Progenitor cell of endocrine pancreas (in vitro differentiated cells): ENCODE measurements at places on chromosomes 4 and X. TPM values are rescaled to one million over a fixed set of nuclear protein-coding genes. Genes with fewer than 3 reads are reported as not detected.

DNA sequence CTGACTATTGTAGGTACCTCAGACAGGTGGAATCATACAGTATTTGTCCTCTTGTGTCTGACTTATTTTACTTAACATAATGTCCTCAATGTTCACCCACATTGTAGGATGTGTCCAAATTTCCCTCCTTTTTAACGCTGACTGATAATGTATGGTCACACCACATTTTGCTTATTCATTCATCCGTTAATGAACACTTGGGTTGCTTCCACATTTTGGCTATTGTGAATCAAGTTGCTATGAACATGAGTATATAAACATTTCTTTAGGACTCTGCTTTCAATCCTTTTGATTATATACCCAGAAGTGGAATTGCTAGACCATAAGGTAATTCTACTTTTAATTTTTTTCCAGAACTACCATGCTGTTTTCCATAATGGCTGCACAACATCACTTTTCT is 87.0 kb upstream of the NDP start:
- no peak overlapping the region for H3K27ac ChIP-seq
- no peaks in the 10 kb centered on the region for H3K36me3 ChIP-seq
- no peak for DNase-seq

DNA sequence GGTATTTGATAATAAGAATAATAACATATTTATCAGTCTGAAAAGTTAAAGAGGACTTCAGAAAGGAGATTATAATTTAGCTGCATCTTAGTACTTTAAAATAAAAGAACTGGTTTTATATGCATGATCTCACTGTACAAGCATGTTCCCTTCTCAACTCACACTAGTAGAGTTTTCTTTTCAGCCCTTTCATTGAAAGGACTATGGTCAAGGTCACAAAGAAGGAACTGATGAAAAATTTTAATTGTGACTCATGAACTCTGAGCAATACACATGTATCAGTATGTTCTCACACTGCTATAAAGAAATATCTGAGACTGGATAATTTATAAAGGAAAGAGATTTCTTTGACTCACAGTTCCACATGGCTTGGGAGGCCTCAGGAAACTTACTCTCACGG is 73.7 kb upstream of the NDST4 start:
- no peak overlapping the region for H3K27ac ChIP-seq
- no peak for DNase-seq
- H3K4me3 ChIP-seq: no peak overlapping the region
- H3K4me1 ChIP-seq: peaks cover 5% of the 10 kb centered on the region
- H3K36me3 ChIP-seq: no peaks in the 10 kb centered on the region

DNA sequence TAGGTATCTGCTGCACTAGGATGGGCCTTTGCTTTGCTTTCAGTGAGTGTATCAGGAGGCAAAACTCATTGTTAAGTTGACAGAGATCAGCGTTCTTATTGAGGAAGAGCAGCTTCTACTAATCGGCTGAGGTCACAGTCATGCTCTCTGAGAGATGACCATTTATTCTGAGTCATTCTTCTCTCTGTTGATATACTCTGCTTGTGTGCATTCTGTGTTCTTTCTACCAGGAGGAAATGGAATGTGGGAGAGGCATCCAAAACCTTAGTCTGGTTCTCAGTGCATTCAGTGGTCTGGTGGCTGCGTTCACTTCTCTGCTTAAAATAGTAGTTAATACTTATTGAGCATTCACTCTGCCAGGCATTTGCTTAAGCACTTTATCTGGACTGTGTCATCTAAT is 66.2 kb downstream of the RRAGB start:
- no peak for DNase-seq
- H3K36me3 ChIP-seq: peaks cover 9% of the 10 kb centered on the region
- no peaks in the 10 kb centered on the region for H3K4me1 ChIP-seq
- no peak overlapping the region for H3K4me3 ChIP-seq
- H3K27me3 ChIP-seq: no peaks in the 10 kb centered on the region

DNA sequence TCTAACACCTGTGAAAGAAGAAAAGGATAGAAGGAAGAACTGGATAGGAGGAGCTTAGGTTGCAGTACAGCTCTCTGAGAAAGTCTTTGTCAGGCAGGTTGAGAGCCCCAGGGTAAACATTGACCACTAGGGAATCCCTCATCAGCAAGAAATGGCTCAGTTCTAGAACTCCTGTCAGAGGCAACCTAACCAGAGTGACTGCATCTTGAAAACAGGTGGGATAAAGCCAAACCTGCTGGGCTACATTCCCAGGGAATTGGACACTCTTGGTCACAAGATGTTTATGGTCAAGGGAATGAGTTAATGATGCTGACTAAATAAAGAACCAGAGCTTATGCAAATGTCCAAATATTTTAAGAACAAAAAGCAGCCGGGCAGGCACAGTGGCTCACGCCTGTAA is 108.3 kb upstream of the MED14 start:
- no peaks in the 10 kb centered on the region for H3K27me3 ChIP-seq
- H3K36me3 ChIP-seq: no peaks in the 10 kb centered on the region
- no peak overlapping the region for H3K4me3 ChIP-seq
- peaks cover 5% of the 10 kb centered on the region for H3K4me1 ChIP-seq

DNA sequence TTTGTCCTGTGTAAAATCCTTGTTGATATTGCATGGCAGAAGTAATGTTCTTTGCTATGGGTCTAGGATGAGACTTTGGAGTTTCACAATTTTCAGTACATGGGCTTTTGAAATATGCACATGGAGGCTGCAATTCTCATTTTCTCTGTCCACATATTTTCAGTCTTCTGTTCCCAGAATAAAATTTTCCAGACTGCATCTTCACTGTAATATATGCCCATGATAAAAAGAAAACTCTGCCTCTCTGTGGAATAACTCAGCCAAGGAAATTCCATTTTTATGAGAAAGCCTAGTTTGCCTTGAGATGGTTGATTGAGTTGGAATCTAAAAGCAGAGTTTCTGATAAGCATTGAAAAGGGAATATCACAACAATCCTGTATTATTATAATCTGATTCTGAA is 601.4 kb upstream of the AADAT start:
- no peak overlapping the region for H3K27ac ChIP-seq
- H3K36me3 ChIP-seq: no peaks in the 10 kb centered on the region
- peaks cover 8% of the 10 kb centered on the region for H3K4me1 ChIP-seq

- H3K4me1 ChIP-seq: peaks cover 8% of the 10 kb centered on the region
- H3K4me3 ChIP-seq: peak overlapping the region; percentile 87
- H3K36me3 ChIP-seq: peaks cover 1% of the 10 kb centered on the region
- H3K27ac ChIP-seq: no peak overlapping the region
- H3K27me3 ChIP-seq: no peaks in the 10 kb centered on the region
Observed at GRCh38 chrX:48520455-48520854, 1.2 kb upstream of the EBP start.

- peak; percentile 17 for DNase-seq
- H3K27me3 ChIP-seq: no peaks in the 10 kb centered on the region
- H3K27ac ChIP-seq: peak overlapping the region; percentile 47
- peaks cover 18% of the 10 kb centered on the region for H3K4me1 ChIP-seq
Observed at GRCh38 chrX:31435592-31435991, 363.8 kb upstream of the FTHL17 start.

- no peaks in the 10 kb centered on the region for H3K4me1 ChIP-seq
- no peak overlapping the region for H3K4me3 ChIP-seq
- no peaks in the 10 kb centered on the region for H3K36me3 ChIP-seq
- no peaks in the 10 kb centered on the region for H3K27me3 ChIP-seq
Observed at GRCh38 chr4:64272432-64272831, 136.8 kb downstream of the TECRL start.

DNA sequence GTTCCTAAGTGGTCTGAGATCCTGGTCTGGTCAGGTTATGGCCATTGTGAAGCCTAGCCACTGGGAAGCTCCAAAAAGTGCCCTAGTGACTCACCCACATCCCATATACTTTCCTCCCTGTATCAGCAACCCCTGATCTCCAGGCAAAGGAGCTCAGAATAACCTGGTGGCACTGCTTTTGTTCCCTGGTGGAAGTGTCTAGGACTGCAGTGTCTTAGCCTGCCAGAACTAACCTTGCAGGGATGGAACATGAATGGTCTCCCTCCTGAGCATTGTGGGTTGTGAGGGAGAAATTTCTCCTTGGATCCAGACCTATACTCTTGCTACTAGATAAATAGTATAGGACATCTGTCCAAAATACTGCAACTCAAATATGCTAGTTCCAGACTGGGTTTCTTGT is 27.9 kb upstream of the WDR1 start:
- H3K27me3 ChIP-seq: peaks cover 24% of the 10 kb centered on the region
- H3K4me1 ChIP-seq: no peaks in the 10 kb centered on the region
- H3K36me3 ChIP-seq: no peaks in the 10 kb centered on the region
- no peak overlapping the region for H3K4me3 ChIP-seq

DNA sequence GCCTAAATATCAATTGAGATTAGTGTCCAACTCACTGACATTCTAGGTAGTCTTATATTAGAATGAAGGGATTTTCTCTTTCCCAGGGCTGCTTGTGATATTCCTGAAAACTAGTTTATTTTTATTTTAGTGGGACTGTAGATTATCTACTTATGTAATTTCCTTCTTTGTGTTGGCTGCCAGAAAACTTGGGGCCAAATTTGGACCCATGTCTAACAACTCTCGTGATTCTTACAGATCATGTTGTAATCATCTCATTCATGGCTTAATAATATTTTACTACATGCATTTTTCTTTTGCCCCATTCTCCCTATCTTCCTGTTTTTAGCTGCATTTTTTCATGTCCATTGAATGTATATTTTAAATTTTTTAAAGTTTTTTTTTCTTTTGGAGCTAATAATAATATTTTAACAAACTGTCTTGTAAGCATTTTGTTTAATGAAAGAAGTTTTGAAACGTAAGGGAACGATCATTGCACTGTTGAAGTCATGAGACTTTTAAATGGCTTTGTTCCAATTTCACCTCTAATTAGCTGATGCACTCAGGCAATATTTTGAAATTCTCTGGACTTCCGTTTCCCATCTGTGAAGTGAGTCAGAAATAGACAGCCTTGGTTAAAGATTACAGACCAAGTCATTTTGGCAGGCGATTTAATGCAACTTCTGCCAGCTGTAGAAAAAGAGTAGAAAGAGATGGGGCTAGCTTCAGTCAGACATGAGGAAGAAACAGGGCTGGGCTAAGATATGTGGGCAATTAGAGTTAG is 14.3 kb upstream of the TDO2 start:
- no peaks in the 10 kb centered on the region for H3K36me3 ChIP-seq
- no peaks in the 10 kb centered on the region for H3K27me3 ChIP-seq
- no peak overlapping the region for H3K4me3 ChIP-seq
- H3K4me1 ChIP-seq: peaks cover 18% of the 10 kb centered on the region
- no peak for DNase-seq

GRCh38 chr4:15674046-15674445 is 7.6 kb upstream of the FAM200B start:
- H3K4me3 ChIP-seq: no peak overlapping the region
- no peak for DNase-seq
- peaks cover 2% of the 10 kb centered on the region for H3K36me3 ChIP-seq
- H3K4me1 ChIP-seq: peaks cover 5% of the 10 kb centered on the region

DNA sequence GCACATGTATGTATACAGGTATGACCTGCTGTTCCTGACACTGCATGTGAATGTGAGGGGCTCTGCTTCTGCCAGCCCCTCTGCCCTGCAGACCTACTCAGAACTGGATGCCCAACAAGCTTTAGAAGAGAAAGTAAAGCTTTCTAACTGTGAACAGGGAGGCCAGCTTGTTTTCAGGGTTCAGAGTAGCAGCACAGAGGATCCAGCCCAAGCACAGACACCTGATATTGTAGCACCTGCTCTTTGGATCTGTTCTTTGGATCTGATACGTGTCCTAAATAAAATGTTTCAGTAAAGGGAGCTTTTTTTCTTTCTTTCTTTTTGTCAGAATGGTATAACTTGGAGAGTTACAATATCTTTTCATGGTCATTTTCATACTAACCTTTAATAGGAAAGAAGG is 19.2 kb downstream of the DCUN1D4 start:
- peaks cover 25% of the 10 kb centered on the region for H3K4me1 ChIP-seq
- H3K4me3 ChIP-seq: no peak overlapping the region
- no peak for DNase-seq

DNA sequence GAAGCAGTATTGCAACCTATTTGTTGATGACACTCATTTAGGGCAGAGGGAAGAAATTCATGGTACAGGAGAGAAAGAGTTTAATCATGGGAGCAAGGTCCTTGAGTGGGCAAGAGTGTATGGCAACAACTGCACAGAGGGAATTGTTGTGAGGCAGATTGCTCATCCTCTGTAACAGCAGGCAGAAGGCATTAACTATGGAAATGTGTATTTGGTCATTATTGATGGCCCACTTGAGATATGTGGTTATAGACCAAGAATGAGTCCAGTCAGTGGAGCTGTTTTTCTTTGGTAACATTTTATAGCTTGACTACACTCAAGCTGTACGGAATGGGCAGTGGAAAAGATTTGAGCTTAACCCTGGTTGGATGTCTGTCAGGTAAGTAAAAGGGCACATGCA is 15.9 kb downstream of the PLRG1 start:
- H3K27ac ChIP-seq: no peak overlapping the region
- no peak for DNase-seq
- H3K36me3 ChIP-seq: peaks cover 2% of the 10 kb centered on the region
- no peaks in the 10 kb centered on the region for H3K4me1 ChIP-seq
- H3K4me3 ChIP-seq: no peak overlapping the region
- H3K27me3 ChIP-seq: no peaks in the 10 kb centered on the region

- no peak overlapping the region for H3K4me3 ChIP-seq
- peaks cover 1% of the 10 kb centered on the region for H3K36me3 ChIP-seq
- H3K27me3 ChIP-seq: no peaks in the 10 kb centered on the region
- DNase-seq: no peak
- H3K27ac ChIP-seq: peak overlapping the region; percentile 43
Observed at GRCh38 chrX:105098812-105099211, 121.7 kb downstream of the TEX13A start.

DNA sequence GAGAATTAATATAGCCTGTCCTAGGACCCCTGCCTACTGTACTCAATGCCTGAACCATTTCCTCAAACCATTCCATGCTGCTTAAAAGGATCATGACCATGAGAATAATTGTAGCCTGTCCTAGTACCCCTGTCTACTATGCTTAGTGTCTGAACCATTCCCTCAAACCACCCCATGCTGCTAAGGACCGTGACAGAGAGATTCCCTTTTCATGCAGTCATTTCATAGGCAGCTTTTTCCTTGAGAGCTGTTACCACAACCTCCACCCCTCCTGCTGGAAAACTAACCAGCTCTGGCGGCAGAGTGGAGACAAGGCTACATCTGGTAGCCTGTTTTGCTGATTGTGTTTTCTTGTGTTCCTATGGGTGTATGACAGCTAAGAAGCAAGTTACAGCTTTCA is 174.9 kb upstream of the SMARCAD1 start:
- no peak overlapping the region for H3K27ac ChIP-seq
- H3K27me3 ChIP-seq: no peaks in the 10 kb centered on the region
- no peaks in the 10 kb centered on the region for H3K4me1 ChIP-seq

The TMSB15B gene
- total RNA-seq: 20.9 and 22.2 TPM in 2 replicates

The FAM3A gene
- 29.5 and 34.3 TPM in 2 replicates for total RNA-seq

The NPY1R gene
- total RNA-seq: 12.9 and 13.7 TPM in 2 replicates

The MUC7 gene
- total RNA-seq: not detected in 2 replicates

The RNF212 gene
- 11.2 and 11.6 TPM in 2 replicates for total RNA-seq

The GYPA gene
- not detected in 2 replicates for total RNA-seq

The ANKRD50 gene
- 27.0 and 28.0 TPM in 2 replicates for total RNA-seq

The RBMXL3 gene
- not detected in 2 replicates for total RNA-seq

The GNRHR gene
- not detected in 2 replicates for total RNA-seq

The CD38 gene
- total RNA-seq: not detected in 2 replicates

The TNMD gene
- not detected in 2 replicates for total RNA-seq

The NHSL2 gene
- total RNA-seq: 3.4 and 4.8 TPM in 2 replicates
